Stimulated activated CD4-positive, alpha-beta T cell treated with anti-CD3 and anti-CD28 coated beads, Interleukin-2, amount 100 ng/mL, for 48 hours (primary cell): ENCODE measurements at places on chromosomes 1 and 21.

DNA sequence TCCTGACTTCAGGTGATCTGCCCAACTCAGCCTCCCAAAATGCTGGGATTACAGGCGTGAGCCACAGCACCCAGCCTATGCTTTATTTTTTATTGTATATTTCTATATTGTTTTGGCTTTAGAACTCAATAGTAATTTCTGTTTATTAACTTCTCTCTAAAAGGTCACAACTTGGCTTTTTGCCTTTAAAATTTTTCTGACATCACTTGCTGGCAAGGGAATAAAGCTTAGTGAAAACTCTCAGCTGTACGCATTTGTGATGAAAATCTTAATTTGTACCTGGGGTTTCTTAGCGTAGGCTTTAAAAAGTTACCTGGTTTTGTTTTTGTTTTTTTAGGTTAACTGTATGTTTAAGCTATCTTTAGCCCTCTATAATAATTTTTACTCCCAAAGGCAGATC is 36.2 kb downstream of the B3GALNT2 start:
- no peak for DNase-seq

GRCh38 chr1:184254849-184255248 is 132.0 kb upstream of the C1orf21 start:
- DNase-seq, result no peak

DNA sequence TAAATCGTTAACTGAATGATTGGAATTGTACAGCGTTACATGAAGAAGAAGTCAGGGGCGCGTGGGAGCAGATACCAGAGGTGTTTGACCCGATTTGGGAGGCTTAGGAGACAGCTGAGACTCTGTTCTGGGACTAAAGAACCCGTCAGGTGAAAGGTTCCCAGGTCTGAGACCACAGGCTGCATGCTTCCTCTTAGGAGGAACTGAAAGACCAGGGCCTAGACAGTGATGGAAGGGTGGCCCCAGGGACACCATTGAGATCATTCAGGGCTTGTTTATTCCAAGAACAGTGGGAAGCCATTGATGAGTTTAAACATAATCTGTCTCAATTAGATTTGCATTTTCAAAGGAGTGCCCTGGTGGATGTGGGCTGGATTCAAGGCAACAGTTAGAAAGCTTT is 904 bp downstream of the KLF17 start:
- DNase-seq, result no peak

GRCh38 chr1:167937709-167938010 is 788 bp upstream of the MPC2 start:
- DNase-seq, result no peak

- no peak for DNase-seq
These were observed 1.1 kb downstream of the DPYD start for GRCh38 chr1:97919585-97920261.

- DNase-seq, result no peak
These were observed 148.7 kb upstream of the LMO4 start for GRCh38 chr1:87179851-87180519.

GRCh38 chr1:10968411-10968826 is 44.0 kb upstream of the TARDBP start:
- no peak for DNase-seq

- DNase-seq, result no peak
These were observed 64.1 kb upstream of the TMPRSS15 start for GRCh38 chr21:18467715-18468114.

DNA sequence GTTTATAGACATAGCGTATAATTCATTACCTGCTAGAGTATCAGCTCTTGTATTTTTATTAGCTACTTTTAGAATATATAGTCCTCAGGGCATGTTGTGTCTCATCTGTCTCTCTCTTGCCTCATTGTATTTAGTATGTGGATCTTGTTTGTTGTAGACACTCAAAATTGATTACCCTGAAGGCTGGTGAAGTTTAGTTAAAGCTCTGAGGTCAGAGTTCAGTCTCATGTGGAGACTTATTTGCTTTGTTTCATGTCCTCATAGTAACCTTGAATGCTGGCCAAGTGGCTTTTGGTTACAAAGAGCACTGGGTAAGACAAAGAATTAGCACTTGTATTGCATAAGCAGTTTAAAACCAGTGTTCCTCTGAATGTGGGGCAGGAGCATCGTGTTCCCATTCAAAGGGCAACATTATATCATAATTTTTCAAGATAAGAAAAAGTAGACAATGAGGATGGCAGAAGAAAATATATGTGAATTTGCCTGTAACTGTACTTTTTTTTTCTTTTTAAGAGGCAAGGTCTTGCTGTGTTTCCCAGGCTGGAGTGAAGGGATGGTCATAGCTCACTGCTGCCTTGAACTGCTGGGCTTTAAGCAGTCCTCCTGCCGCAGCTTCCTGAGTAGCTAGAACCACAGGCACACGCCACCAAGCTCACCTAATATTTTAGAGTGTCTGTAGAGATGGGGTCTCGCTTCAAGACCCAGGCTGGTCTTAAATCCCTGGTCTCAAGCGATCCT is 17.4 kb downstream of the CNST start:
- DNase-seq, result no peak

- DNase-seq, result no peak
These were observed 128.6 kb downstream of the FAF1 start for GRCh38 chr1:50831300-50832061.

- DNase-seq, result no peak
These were observed 204.4 kb downstream of the GRIK3 start for GRCh38 chr1:36829961-36830360.

DNA sequence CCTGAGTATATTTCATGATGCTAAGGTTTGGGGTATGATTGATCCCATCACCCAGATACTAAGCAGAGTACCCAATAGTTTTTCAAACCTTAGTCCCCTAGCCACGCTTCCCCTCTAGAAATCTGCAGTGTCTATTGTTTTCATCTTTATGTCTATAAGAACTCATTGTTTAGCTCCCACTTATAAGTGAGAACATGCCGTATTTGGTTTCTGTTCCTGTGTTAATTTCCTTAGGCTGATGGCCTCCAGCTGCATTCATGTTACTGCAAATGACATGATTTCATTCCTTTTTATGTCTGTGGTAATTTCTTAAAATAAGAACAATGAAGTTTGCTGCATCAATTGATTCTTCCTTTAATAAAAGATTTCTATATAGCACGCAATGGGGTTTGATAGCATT is 301.3 kb downstream of the PLPP3 start:
- no peak for DNase-seq

- DNase-seq, result no peak
These were observed 43.8 kb downstream of the STPG1 start for GRCh38 chr1:24369801-24370200.

GRCh38 chr1:58282623-58283387 is 263.7 kb downstream of the OMA1 start:
- no peak for DNase-seq

DNA sequence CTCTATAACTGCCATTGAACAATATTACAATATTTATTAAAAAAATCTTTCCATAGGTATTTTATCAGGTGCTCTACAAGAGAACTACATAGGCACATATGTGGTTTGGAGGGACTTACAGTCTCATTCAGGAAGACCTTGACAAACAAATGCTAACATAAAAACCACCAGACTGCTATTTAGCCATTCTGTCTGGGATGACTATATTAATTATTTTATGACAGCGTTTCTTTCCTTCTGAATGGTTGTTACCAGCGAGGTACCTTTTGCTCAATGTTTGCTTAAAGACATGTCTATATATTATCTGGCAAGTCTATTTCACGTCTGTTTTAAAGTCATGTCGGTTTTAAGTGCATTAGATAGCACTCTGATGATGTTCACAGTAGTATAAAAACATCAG is 69.7 kb downstream of the RUNX1 start:
- no peak for DNase-seq

DNA sequence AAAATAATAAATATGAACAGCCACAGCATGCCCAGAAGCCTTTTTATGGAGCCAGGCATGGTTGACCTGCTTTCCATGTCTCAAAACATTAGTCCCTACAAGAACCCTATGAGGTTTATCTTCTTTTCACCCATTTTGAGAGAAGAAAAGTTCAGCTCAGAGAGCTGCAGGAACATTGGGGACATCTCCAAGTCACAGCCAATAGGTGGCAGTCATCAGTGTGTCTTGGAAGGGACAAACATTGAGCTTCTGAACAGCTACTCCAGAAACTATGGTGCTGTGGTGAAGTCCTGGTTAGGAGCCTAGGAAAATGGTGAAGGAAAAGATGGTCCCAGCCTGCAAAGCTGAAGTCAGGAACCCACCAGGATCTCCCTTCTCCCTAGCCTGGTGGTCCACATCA is 73.6 kb downstream of the JMJD4 start:
- DNase-seq, result no peak

DNA sequence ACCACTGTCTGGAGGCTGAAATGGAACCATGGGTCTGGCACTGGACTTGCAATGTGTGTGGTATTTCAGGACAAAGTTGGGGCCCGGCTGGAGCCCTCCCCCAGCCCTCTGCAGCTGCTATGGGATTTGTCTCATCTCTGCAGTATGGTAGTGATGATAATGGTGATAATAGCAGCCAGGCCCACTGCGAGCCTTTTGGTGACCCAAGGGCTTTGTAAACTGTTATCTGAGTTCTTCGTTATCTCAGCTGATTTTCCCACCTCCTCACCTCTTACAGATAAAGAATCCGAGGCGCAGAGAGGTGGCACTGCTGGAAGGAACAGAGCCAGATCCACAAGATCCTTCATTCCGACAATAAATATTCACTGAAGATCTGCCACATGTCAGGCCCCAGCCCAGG is 11.7 kb upstream of the WNT4 start:
- DNase-seq, result no peak

- no peak for DNase-seq
These were observed 326.3 kb upstream of the PKN2 start for GRCh38 chr1:88357729-88358128.

DNA sequence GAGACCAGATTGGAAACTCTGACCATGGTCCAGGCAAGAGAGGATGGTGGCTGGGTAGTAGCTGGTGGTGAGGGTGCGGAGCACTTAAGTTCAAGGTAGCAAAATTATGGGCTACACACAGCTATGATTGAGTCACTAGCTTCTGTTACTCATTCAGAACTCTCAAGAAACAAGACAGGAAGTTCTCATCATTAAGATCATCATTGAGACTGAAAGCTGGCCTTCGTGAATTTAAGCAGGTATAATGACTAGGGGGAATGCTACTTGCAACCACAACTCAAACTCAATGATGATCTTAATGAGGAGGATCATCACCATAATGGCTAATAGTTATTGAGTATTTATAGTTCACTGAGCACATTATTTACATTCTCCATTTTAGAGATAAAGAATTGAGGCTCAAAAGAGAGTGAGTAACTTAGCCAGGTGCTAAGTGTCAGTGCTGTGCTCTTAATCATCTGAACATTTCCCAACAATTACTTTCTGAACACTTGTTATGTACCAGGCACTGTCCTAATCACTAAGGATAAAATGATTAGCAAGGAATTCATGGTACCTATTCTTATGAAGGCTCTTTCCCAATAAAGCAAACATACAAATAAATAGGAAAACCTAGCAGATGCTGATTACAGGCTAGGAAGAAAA is 286.3 kb upstream of the C1orf105 start:
- no peak for DNase-seq

DNA sequence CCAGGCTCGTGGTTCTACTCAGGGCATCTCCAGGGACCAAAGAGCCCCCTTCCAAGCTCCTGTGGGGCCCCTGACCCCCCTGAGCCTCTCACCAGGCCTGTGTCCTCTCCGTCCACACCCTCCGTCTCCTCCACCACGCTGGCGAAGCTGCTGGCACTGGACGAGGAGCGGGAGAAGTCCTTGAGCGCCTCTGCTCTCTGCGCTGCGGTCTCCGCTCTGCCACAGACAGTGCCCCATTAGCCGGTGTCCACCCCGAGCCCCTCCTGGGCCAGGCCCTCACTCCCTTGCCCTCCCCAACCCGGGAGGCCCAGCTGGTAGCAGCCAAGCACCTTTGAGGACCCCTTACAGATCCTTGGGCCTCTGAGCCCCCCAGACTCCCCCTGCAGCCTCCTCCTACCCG is 69.8 kb downstream of the RAP1GAP start:
- no peak for DNase-seq

- peak; percentile 8 for DNase-seq
These were observed 57.8 kb downstream of the ZNF281 start for GRCh38 chr1:200351826-200352549.

GRCh38 chr1:226719596-226720387 is 19.3 kb downstream of the ITPKB start:
- no peak for DNase-seq

DNA sequence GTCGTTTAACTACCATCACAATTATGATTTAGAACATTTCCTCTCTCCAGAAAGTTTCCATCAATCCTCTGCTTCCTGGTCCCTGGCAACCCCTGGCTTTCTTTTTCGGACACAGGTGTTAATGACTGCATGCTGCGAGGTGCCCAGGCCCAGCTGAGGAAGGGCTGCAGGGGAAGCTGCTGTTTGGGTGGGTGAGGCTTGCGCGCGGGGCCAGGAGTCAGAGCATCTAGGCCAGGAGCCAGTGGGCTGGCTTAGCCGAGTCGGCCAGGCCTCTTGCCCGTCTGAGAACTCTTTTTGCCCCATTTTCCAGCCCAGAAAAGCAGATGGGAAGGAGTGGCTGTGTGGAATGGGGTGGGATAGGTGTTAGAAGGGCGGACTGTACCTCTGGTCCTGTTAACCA is 51.5 kb downstream of the NAV1 start:
- no peak for DNase-seq

DNA sequence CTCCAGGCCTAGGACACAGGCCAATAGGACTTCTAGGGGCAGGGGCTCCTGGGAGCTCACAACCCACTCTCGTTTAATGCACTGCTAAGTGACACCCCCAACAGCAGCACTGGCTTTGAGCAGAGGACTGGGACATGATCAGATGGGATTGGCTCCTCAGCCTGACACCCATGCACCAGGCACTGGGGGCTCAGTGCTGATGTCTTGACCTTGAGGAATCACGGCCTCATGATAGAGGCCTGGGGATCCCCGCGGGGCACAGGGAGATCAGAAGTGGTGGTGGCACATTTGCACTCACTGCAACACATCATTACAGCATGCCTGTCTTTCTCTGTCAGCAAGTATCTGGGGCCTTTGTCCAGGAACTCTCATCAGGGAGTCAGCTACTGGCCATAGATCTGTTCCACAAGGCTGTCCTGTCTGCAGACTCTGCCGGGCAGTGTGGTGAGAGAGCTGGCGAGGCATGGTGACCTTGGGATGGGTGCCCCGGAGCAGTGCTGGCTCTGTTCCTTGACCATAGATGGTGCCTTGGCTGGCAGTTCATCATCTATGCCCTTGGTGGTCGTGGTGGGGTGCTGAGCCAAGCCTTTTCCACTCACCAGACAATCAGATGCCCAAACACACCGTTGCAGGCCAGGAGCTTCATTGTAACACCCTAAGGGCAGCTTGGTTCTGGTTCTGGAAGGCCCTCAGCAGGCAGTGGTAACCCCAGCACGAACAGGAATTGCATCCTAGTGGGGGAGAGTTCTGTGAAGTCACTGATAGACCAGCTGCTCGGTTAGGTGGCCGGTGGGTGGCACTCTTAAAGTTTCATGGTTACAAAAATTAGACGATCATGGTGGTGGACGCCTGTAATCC is 22.2 kb upstream of the PARP1 start:
- no peak for DNase-seq

- no peak for DNase-seq
These were observed 329.3 kb upstream of the PRMT6 start for GRCh38 chr1:106727171-106727570.

DNA sequence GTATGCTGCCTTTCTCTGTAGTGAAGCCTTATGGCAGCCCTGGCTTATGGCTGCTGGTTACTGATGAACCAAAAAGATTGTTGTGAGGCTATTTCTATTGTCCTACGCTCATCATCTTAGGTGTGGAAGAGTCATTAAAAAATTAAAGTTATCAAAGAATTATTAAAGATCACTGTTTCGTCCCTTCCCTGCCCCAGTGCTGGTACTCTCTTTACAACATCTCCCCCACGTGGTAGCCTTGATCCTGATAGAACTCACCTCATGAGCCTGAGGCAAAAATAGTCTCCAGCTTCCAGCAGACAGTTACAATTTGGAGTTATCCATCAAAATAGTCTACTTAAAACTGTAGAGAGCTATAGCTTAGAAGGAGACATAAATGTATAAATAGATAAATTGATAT is 201.5 kb downstream of the S1PR1 start:
- DNase-seq, result no peak
